ENCODE measurements at places on chromosomes 16 and 17. TPM values are rescaled to one million over a fixed set of nuclear protein-coding genes. Genes with fewer than 3 reads are reported as not detected.
A peak's percentile ranks its signal among the peaks of the same experiment; 100 is the strongest.

CMTM2 gene
- not detected for polyA plus RNA-seq

DNA sequence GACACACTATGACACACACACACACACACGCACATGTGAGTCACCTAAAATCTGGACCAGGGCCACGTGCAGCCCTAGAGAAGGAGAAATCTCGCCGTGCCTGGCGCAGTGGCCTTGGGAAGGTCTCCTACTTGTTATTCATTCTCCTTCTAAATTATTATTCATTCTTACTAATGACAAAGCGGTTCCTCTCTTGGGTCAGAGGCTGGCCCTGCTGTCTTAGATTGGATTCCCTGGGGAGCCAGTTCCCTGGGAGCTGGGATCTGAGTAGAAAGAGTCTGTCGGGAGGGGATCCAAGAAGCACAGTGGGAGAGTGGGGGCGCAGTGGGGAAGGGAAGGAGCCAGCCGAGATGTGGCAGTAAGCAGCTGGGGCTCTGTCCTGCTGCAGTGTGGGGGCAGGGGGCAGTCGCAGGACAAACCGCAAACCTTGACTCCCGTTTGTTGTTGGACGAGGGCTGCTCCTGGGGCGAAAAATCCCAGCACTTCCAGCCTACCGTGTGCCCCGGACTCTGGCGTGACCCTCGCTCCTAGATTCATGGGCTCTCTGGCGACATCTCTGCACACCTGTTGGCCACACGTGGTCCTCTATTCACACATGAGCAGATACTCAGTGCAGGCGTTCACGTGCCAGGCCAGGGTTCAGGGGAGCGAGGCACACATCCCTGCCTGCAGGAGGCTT, 18.7 kb upstream of the JPH3 start:
- DNase-seq = no peak

KRTAP9-8 gene
- polyA plus RNA-seq = not detected

ADCY7 gene
- polyA plus RNA-seq = 7.1 TPM

BAIAP3 gene
- polyA plus RNA-seq = 8.5 TPM

DNA sequence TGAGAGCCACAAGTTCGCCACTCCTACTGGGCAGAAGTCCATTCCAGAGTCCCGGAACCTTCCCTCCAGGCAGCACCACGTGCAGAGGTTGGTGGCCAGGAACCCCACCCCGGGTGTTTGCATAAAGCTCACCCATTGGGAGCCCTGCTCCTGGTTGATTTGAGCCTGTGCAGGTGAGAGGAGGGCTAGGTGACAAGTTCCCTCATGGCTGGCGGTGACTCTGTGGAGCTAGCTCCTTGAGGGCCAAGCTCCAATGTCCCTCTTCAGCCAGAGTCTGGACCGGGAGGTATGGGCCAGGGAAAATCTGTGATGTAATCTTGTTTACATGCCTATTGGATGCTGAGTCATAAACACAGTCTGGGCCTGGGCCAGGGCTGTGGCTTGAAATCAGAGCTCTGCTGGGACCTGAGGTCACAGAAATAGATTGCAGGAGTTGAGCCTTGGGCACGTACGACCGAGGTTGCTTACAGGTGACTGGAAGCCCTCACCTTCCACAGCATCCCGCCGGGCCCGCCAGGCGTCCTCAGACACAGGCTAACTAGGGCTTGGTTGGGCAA, 118.9 kb downstream of the AATF start:
- DNase-seq = no peak

- peak; percentile 33 for DNase-seq
Observed at GRCh38 chr17:51045621-51046020, 75.0 kb downstream of the SPAG9 start.

OGFOD1 gene
- polyA plus RNA-seq = 42.5 TPM

- no peak for DNase-seq
Observed at GRCh38 chr17:54544249-54544648, 356.4 kb upstream of the TOM1L1 start.

ITGAD gene
- polyA plus RNA-seq = 0.07 TPM

KIF1C gene
- polyA plus RNA-seq = 82.8 TPM
